Colonic mucosa (tissue), 4 donors: ENCODE measurements at places on chromosomes 5 and 9. TPM values are rescaled to one million over a fixed set of nuclear protein-coding genes. Genes with fewer than 3 reads are reported as not detected.
A peak's percentile ranks its signal among the peaks of the same experiment; 100 is the strongest.

DNA sequence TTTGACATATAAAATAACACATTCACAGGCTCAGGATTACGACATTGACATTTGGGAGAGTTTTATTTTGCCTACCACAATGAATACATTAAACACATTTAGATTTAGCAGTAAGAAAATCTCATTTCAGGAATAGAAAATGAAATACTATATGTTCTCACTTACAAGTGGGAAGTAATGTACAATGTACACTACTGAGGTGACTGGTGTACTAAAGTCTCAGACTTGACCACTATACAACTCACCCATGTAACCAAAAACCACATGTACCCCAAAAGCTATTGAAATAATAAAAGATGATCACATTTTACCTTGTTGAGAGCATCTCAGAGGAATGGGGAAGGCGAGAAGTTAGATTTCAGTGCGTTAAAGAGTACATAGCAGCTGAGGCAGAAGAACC, 1202.4 kb upstream of the SEMA6A start:
- H3K27ac ChIP-seq = no peak overlapping the region
- no peaks in the 10 kb centered on the region for H3K4me1 ChIP-seq
- DNase-seq = no peak
- H3K36me3 ChIP-seq = no peaks in the 10 kb centered on the region
- H3K27me3 ChIP-seq = no peaks in the 10 kb centered on the region
- H3K4me3 ChIP-seq = no peak overlapping the region

DNA sequence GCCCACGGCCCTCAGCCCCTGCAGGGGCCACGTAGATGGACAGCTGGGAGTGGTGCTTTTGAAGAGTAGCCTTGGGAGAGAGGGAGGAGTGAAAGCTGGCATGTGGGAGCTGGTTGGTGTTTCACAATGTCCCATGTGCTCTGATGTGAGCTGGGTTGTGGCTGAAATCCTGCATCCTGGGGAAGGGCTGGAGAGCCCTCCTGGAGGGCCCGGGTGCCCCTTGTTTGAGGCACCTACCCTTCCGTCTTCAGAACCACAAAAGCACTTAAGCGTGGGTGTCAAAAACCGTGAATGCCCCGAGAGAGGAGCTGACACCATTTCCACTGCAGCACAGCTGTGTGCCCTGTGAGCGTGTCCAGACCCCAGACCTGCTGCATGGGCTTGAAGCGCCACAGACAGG, 199.1 kb upstream of the ZNF618 start:
- DNase-seq = no peak
- H3K36me3 ChIP-seq = no peaks in the 10 kb centered on the region
- H3K27ac ChIP-seq = no peak overlapping the region
- H3K27me3 ChIP-seq = no peaks in the 10 kb centered on the region
- H3K4me1 ChIP-seq = no peaks in the 10 kb centered on the region
- H3K4me3 ChIP-seq = no peak overlapping the region

- no peaks in the 10 kb centered on the region for H3K36me3 ChIP-seq
- H3K4me1 ChIP-seq = no peaks in the 10 kb centered on the region
- H3K27me3 ChIP-seq = no peaks in the 10 kb centered on the region
- DNase-seq = no peak
- H3K27ac ChIP-seq = no peak overlapping the region
- H3K4me3 ChIP-seq = no peak overlapping the region
Measured at GRCh38 chr5:158538506-158539074, 561.1 kb downstream of the EBF1 start.

DNA sequence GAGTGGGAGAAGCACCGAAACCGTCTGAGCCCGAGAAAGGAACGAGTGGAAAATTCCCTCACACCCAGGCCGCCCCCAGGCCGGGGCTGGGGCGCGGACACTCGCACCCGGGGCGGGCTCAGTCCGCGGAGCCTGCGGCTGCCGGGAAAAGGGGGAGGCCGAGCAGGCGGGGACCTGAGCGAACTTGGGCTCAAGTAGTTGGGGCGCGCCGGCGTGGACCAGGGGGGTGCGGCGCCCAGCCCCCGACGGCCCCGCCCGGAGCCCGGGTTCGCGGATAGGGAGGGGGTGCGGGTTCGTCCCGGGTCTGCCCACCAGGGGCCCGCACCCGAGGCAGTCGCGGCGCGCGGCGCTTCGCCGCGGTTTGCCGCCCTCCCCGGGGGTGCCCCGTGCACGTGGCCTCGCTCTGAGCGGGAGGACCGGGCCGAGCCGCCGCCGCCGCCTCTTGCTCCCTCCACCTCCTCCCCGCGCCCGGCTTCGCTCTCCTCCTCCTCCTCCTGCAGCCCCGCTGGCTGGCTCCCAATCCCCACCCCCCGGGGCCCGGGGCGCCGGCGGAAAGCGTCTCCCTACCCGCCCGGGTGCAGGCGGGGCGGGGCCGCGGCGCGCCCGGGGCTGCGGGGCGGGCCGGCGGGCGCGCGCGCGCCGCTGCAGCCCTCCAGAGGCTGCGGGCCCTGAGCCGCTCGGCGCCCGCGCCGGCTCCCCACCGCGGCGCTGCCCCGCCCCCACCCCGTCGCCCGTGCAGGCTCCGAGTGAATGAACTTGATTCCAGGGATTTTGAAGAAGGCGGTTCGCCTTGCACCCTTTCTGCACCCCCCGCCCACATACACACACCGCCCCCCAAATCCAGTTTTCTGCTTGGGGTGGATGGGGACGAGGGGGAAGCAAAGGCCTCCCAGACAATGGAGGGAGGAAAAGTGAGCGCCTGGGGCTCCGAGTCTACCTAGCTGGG, 1.3 kb upstream of the NFIB start:
- H3K4me1 ChIP-seq = no peaks in the 10 kb centered on the region
- H3K27ac ChIP-seq = peak overlapping the region; percentile 93
- no peaks in the 10 kb centered on the region for H3K36me3 ChIP-seq
- peak overlapping the region; percentile 61 for H3K4me3 ChIP-seq

- no peak for DNase-seq
- H3K36me3 ChIP-seq = no peaks in the 10 kb centered on the region
- H3K27me3 ChIP-seq = no peaks in the 10 kb centered on the region
- no peaks in the 10 kb centered on the region for H3K4me1 ChIP-seq
- no peak overlapping the region for H3K4me3 ChIP-seq
Measured at GRCh38 chr9:27154908-27155307, 45.9 kb downstream of the TEK start.

DNA sequence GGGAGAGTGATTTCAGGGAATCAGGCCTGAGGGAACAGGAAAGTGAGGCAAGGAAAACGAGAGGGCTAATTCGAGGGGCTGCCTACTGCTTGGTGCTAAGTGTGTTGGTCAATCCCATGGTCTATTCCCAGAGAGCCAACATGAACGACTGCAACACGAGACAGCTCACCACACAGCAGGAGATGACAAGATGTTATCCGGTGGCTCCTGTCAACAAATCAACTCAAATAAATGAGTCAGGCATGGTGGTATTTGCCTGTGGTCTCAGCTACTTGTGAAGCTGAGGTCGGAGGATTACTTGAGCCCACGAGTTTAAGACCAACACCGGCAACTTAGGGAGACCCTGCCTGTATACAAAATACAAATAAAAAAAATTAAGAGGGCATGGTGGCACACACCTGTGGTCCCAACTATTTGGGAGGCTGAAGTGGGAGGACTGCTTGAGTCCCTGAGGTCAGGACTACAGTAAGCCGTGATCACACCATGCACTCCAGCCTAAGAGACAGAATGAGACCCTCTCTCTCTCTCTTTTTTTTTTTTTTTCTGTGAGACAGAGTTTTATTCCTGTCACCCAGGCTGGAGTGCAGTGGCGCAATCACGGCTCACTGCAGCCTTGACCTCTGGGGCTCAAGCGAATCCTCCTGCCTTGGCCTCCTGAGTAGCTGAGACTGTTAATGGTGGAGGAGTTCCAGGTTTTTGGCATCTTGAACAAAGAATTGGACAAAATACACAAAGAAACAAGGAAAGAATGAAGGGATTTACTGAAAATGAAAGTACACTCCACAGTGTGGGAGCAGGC, 9.0 kb upstream of the FAF2 start:
- H3K4me1 ChIP-seq = no peaks in the 10 kb centered on the region
- H3K4me3 ChIP-seq = no peak overlapping the region
- no peak for DNase-seq
- H3K36me3 ChIP-seq = no peaks in the 10 kb centered on the region

GRCh38 chr9:130894546-130894945, 2.1 kb downstream of the QRFP start:
- H3K36me3 ChIP-seq = peaks cover 2% of the 10 kb centered on the region
- H3K27ac ChIP-seq = no peak overlapping the region
- no peak overlapping the region for H3K4me3 ChIP-seq

DNA sequence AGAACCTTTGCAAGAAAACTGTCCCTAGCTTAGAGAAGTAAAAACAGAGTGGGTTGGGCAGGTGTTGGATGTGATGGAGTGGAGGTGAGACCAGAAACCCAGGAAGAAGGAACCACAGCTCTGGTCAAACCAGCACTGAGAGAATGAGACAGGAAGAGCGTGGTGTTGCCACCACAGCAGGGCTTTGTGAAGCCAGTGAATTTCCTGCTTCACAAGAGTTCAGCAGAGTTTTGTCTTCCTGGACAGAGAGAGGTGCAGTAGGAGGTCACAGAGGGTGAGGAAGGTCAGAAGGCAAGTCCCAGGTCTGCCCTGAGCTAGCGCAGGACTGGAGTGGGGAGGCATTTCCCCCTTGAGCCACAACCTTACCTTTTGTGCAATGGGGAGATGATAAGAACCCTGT, 2306.2 kb upstream of the ACO1 start:
- no peaks in the 10 kb centered on the region for H3K4me1 ChIP-seq
- DNase-seq = no peak
- no peaks in the 10 kb centered on the region for H3K27me3 ChIP-seq
- no peaks in the 10 kb centered on the region for H3K36me3 ChIP-seq

DNA sequence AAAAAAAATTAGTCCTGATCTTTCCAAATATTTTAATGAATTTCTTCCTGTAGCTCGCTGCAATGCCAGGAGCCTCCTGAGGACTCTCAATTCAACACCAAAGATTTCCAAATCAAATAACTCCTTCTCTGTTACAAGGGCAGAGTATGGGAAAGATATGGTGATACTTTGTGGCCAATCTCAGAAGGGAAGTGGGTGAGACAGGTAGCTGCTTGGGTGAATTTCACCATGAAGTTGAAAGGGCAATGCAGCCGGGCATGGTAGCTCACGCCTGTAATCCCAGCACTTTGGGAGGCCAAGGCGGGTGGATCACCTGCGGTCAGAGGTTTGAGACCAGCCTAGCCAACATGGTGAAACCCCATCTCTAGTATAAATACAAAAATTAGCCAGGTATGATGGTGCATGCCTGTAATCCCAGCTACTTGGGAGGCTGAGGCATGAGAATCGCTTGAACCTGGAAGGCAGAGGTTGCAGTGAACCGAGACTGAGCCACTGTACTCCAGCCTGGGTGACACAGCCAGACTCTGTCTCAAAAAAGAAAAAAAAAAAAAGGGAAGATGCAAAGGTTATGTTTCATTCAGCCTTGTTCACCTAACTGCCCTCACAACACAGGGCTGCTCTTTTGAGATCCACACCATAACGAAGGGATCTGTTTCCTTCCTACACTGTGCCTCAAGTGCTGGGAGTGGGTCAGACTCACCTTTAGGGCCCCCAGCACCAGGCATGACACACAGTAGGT, 58.6 kb downstream of the PTPN3 start:
- no peak for DNase-seq
- H3K4me3 ChIP-seq = no peak overlapping the region
- H3K4me1 ChIP-seq = no peaks in the 10 kb centered on the region
- H3K36me3 ChIP-seq = no peaks in the 10 kb centered on the region
- no peaks in the 10 kb centered on the region for H3K27me3 ChIP-seq

SMIM33 gene
- 3.4 TPM for total RNA-seq

TMEM245 gene
- total RNA-seq = 39.7 TPM

PROB1 gene
- total RNA-seq = 0.48 TPM

OLFM1 gene
- total RNA-seq = 3.8 TPM

ZNF883 gene
- 0.27 TPM for total RNA-seq

NAIP gene
- 10.4 TPM for total RNA-seq

SLC27A6 gene
- 0.67 TPM for total RNA-seq
